ENCODE measurements at places on chromosomes 6 and 20.

DNA sequence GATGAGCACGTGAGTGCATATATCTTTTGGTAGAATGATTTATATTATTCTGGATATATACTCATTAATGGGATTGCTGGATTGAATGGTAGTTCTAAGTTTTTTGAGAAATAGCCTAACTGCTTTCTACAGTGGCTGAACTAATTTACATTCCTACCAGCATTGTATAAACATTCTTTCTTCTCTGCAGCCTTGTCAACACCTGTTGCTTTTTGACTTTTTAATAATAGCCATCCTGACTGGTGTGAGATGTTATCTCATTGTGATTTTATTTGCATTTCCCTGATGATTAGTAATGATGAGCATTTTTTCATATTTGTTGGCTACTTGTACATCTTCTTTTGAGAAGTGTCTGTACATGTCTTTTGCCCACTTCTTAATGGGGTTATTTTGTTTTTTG, 116.3 kb downstream of the ADTRP start:
- no peak for DNase-seq

- no peak for DNase-seq
Observed at GRCh38 chr6:102749210-102749971, 1355.9 kb downstream of the GRIK2 start.

GRCh38 chr20:13261460-13262301, 40.6 kb downstream of the ISM1 start:
- peak; percentile 68 for DNase-seq

DNA sequence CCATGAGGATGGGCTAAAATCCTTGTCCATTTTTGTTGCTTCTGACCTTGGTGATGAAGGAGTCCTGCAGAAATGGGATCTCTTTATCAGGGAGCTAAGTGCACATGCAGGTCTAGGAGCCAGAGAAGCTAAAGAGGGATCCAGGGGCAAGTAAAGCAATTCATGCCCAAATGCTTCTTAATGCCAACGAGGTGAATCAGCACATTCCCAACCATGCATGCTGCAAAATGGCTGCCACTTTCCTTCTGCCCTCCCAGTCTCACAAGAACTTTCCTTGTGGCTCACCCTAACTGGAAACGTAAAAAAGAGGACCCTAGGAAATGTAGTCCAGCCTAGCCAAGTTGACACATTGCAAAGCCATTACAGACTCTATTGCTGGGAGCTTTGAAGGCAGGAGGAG, 298.4 kb downstream of the MAFB start:
- no peak for DNase-seq

- DNase-seq = no peak
Observed at GRCh38 chr6:141752677-141753076, 380.0 kb upstream of the GJE1 start.

DNA sequence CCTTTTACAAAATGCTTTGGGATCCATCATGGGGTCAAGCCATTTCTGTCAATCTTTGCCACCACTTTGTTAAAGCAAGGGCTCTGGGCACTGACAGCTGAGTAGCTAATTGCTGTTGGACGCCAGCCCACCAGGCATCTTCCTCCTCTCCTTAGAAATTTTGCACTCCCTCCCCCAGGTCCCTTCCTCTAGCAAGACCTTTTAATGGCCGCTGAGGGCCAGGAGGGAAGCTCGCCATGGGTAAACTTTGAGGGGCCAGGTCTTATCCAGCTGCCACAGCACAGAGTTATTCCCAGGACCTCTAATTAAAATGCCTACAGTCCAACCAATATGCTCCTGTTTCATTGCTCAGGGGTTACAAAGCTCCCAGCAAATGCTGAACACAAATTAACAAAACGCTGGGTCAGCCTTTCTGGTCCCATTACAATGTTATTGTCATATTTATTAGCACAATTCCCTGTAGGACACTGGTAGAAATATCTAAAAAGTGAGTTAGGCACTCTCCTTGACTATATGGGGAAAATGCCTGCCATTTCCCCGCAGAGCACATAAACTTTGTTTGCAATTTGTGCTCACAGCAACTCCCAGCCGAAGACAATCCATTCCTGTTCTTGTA, 16.8 kb downstream of the SCML4 start:
- no peak for DNase-seq

DNA sequence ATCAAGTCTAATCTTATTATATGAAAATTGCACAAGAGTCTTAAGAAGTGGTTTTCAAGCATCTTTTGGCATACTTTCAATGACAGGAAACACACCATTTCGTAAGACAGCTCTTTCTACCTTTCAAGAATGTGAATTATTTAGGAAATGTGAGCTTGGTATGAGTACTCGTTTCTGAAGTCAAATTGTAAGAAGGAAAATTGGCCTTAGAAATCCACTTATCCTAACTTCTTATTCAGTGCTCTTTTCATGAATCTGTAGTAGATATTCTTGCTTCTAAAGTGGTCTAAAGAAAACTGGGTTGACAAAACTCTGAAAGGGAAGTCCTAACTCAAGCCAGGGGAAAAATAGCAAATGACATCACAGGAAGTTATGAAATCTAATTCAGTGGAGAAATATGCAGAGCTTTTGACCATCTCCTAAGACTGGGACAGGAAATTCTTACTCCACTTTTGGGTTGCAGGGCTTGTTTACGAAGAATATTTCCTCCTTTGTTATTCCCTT, 38.5 kb upstream of the OGFRL1 start:
- DNase-seq = no peak

DNA sequence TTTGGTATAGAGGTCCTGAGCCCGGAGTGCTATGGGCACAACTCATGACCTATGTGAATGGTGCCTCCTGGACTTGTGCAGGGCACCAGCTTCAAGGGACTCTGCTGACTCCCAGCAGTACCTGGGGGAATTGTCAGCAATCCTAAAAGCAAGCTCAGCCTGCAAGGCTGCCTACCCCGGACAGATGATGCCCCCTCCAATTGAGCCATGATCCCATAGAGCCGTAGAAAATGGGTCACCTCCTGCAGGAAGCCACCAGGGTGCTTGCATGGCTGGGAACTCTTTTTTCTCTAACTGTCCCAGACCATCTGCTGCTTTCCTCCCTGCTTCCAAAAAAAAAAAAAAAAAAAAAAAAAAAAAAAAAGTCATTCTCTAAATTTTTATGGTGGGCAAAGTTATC, 12.9 kb upstream of the PRND start:
- DNase-seq = no peak

GRCh38 chr6:69391106-69391505, 405.7 kb downstream of the LMBRD1 start:
- no peak for DNase-seq

DNA sequence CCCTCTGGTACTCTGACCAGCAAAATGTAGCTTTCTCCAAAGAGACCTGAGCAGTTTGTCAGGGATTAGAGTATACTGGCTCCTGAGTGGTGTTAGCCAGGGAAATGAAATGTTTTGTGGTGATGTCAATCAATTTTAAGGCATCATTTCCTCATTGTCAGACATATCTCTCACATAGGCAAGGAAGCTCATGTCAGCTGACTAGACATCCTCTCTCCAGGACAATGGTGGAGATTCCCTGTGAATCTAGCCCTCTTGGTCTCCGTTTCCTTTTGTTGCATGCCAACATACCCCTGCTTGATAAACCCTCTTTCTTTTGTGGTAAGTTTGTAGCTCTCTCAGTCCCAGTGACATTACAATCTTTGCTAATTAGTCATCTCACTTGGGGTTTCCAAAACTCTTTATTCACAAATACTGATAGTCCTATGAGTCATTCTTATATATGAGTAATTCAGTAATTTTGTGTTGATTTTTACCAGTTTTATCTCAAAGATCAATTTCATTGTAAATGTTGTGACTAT, 135.6 kb upstream of the PTPRK start:
- peak; percentile 33 for DNase-seq

- DNase-seq = peak; percentile 48
Observed at GRCh38 chr20:47620808-47621805, 119.4 kb downstream of the NCOA3 start.

GRCh38 chr6:63440057-63440456, 120.3 kb upstream of the LGSN start:
- peak; percentile 24 for DNase-seq

DNA sequence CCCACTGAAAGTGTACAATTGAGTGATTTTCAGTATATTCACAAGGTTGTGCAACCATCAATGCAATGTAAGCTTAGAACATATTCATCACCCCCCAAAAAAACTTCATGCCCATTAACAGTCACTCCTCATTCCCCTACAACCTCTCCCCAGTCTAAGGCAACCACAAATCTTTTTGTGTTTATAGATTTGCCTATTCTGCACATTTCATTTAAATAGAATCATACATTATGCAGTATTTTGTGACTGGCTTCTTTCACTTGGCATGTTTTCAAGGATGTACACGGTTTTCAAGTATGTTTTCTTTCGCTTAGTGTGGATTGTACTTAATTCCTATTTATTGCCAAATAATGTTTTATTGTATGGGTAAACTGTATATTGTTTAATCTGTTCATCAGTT, 329.3 kb upstream of the RNF24 start:
- no peak for DNase-seq

- DNase-seq = no peak
Observed at GRCh38 chr6:168119539-168119938, 40.5 kb upstream of the FRMD1 start.

DNA sequence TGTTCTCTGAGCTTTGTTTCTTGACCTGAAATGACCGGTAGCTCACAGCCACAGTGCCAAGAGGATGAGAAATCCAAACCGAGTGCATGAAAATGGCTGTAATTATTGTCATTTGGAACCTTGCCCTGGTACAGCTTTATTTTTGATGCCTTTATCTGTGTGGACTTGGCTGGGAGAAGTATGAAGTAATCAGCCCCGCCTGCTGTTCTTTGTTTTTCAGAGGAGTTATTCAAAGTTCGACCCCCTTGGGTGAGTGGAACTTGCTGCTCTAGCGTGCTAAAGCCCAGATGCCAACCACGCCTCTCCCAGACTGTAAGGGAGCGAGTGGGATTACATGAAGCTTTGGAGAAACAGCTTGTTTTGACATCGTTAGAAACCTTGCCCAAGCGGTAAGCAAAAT, 48.3 kb downstream of the ECT2L start:
- DNase-seq = no peak

GRCh38 chr6:80720824-80721223, 614.4 kb downstream of the BCKDHB start:
- DNase-seq = no peak

DNA sequence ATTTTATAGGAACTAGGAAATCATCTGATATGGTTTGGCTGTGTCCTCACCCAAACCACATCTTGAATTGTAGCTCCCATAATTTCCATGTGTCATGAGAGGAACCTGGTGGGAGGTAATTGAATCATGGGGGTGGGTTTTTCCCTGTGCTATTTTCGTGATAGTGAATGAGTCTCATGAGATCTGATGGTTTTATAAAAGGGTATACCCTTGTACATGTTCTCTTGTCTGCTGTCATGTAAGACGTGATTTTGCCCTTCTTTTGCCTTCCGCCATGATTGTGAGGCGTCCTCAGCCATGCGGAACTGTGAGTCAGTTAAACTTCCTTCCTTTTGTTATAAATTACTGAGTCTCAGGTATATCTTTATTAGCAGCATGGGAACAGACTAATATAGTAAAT, 27.9 kb downstream of the EPM2A start:
- DNase-seq = no peak

GRCh38 chr6:130050230-130050629, 31.8 kb downstream of the L3MBTL3 start:
- no peak for DNase-seq

GRCh38 chr6:32087574-32088486, 21.3 kb downstream of the TNXB start:
- DNase-seq = peak; percentile 95

- no peak for DNase-seq
Observed at GRCh38 chr6:5567352-5567751, 306.0 kb downstream of the FARS2 start.

GRCh38 chr20:2162125-2162822, 60.6 kb downstream of the STK35 start:
- no peak for DNase-seq

DNA sequence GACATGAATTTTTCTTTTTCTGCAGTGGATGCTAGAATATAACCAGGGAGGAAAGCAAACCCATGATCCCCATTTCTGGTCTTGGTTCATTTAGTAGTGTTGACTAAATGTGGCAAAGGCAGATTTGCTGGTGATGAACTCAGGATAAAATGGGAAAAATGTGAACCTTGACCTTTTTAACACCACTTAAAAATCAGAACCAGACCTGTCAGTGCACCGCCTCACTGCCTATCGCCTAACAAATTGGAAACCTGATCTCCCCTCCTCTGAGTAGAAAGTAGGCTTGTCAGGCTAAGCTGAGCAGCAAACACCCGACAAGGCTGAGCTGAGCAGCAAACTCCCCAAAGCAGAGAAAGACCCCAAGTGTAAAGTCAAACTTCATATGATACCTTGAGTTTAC, 254.8 kb downstream of the FOXC1 start:
- no peak for DNase-seq

DNA sequence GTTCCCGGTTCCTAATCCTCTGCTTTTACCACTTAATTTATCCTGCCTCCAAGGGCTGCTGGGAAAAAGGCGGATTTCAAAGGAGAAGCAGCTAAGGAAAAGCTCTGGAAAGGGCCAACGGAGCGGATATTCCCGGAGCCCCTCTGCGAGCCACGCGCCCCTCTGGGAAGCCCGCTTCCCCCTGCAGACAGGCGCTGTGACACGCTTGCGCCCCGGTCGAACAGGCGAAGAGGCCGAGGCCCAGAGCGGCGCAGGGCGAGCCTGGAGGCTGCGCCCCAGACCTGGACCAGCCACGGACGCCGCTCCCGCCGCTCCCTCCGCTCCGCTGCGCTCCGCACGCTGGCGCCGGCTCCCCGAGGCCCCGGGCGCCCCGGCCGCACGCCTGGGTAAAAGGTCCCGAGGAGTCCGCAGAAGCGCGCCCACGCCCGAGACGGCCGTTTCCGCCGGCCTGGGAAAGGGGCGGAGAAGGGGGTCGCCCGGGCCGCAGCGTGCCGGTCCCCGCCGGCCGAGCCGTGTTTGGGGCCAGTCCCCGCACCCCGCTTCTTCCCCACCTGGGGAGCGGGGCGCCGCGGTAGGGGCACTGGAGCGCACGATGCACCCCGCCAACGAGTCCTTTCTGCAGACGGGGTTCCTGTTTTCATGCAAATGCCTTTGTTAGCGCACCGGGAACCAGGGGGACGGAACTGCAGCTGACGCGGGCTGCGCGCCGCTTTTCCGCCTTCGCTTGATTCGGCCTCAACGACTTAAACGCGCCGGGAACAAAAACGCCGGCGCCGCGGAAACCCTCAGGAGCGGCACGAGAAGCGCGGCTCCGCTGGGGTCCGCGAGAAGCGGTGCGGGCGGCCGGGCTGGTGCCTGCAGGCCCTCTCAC, 91.9 kb upstream of the SIRPA start:
- no peak for DNase-seq

GRCh38 chr20:51934301-51935002, 132.1 kb upstream of the SALL4 start:
- DNase-seq = no peak

- DNase-seq = no peak
Observed at GRCh38 chr6:114523508-114523907, 180.7 kb upstream of the HS3ST5 start.
